Activated CD4-positive, alpha-beta T cell treated with anti-CD3 and anti-CD28 coated beads, Interleukin-2, amount 50 U/mL, for 1 hour (primary cell): ENCODE measurements at places on chromosomes 3 and 15.

GRCh38 chr3:123739106-123739505 is 145.0 kb downstream of the MYLK start:
- no peak for DNase-seq

- DNase-seq, result no peak
Measured at GRCh38 chr3:71227270-71227661, 356.3 kb downstream of the FOXP1 start.

GRCh38 chr15:54064365-54064764 is 86.1 kb downstream of the UNC13C start:
- DNase-seq, result no peak

DNA sequence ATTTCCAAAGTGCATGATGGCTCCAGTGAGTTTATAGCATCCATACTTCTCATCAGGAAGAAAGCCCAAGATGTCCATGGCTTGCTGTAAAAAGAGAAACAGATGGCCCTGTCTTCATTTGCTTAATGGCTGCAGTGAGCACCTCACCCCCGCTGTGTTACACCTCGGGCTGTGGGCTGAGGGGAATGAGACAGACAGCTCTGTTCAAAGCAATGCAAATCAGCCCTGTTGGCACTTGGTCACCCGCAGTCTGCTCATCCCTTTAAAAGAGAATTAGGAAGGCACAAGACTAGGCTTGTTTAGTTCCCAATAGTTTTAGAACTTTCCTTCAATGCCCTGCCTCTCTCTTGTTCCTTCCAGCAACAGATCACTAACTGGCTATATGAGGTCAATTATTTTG is 25.2 kb downstream of the MYH15 start:
- DNase-seq, result no peak

DNA sequence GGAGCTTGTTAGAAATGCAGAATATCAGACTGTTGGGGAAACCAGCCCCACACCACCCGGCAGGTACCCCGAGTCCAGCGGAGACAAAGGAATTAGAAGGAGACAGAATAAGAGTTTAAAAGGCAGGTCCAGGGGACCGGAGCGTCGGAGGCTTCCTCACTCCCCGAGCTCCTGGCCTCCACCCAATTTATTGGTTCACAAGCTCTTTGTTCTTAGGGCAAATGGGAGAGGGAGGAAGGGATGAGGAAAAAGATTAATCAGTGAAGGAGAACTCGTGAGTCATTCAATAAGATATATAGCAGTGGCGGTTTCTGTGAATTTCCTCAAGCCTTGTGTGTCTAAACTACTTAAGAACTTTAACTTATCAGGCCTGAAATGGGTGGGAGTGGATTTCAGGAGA is 32.1 kb upstream of the WDR72 start:
- no peak for DNase-seq

- DNase-seq, result no peak
Measured at GRCh38 chr3:155179437-155179827, 99.3 kb downstream of the MME start.

- DNase-seq, result no peak
Measured at GRCh38 chr15:31005660-31006059, 14.2 kb upstream of the MTMR10 start.

GRCh38 chr3:193187070-193187722 is 53.8 kb upstream of the PLAAT1 start:
- DNase-seq, result no peak

DNA sequence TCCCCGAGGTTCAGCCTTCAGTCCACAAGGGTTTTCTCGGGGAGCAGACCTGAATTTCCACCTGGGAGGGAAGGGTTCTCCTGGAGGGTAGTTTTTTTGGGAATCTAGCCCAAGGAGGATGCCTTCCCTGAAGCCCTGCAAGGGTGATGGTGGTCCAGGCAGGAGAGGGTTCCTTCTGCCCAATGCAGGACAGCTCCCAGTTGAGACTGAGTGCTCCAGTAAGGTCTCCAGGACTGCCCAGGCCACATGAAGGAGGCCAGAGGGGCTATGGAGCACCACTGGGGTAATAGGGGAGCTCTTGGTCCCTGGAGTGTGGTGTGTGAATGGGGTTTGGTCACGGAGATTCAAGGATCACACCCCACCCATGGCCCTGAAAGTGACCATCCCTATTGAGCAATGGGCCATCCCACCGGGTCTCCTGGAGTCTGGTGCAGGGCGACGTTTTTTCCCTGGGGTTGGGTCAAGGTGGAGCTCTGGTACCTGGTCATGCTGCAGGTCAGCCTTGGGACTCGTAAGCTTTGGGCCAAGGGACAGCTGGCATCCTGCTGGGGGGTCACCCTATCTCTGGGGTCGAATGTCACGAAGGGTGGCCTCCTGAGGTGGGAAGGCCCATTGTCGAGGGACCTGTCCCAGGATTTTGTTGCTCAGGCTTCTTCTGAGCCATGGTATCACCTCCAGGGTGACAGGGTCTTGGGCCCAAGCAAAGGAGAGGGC is 196.5 kb downstream of the UBE3A start:
- DNase-seq, result no peak

DNA sequence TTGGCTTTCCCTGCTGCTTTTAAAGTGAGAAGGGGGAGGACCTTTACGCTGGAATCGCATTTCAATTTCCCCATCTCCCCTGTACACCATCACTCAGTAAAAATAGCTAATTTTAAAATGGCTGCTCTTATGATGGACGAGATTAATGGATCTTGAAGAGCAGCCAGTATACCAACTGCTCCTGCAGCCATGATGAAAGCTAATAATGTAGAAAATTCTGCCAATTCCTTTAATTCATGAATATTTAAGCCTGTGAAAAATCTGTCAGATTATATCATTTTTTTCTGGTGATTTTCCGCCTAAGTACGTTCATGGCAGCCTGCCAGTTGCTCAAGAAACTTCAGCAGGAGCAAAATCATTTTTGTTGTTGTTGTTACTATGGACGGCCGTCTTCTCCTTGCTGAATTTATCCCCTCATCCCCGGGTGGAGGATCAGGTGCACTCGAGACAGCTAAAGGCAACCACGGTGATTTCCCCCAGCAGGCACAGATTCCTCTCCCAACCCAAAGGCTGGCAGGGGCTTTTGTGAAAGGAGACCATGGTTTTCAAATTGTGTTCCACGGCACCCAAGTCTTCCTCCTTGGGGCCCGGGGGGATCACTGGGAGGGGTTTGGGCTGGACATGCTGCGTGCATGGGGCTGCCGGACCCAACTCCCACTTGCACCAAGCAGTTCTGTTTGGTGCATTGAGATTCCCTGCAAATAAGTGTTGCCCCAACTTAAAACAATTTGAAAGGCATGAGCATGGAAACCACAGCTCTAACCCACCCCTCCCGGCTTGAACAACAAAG is 289.6 kb downstream of the UACA start:
- DNase-seq, result no peak

DNA sequence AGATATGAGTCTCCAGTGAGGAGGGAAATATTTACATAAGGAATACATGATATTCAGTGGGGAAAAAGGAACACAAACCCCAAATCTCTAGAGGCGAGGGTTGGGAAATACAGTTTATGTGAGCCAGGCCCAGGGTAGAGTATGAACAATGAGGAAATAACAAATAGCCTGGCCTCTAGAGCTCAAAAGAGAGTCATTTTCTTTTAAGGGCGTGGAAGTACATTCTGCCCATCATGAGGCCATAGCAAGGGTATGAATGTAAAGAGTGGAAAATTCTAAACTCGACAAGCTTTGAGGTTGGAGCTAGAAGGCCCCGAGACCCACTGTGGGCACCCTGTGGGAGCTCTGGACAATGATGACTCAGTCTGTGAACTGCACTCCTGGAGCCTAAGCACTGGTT is 27.8 kb upstream of the IGF2BP2 start:
- DNase-seq, result no peak

- DNase-seq, result no peak
Measured at GRCh38 chr3:195012100-195012499, 258.9 kb downstream of the XXYLT1 start.

DNA sequence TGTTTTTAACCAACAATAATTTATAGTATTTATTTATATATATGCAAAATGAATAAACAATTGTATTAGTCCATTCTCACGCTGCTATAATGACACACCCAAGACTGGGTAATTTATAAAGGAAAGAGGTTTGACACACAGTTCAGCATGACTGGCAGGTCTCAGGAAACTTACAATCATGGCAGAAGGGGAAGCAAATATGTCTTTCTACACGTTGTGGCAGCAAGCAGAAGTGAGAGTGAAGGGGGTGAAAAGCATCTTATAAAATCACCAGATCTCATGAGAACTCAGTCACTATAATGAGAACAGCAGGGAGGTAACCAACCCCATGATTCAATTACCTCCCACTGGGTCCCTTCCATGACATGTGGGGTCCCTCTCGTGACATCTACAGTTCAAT is 162.8 kb upstream of the SLITRK3 start:
- no peak for DNase-seq

DNA sequence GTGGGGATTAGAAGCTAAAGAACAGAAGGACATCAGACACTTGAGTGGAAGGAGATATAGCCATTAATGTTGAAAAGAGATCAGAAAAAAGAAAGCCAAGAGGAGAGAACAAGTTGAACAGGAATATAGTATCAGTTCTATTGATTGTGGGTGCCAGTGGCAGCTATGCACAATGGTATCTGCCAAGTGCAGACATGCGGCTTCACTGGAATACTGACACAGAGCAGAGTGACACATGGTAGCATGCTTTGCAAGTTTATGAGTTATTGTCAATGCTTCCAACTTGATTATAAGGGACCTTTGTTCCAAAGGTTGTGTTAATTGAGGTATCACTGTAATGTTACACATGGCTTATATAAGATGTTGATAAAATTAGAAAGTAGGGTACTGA is 42.0 kb upstream of the TP63 start:
- DNase-seq, result no peak

- no peak for DNase-seq
Measured at GRCh38 chr15:27958911-27959578, 140.1 kb downstream of the OCA2 start.

GRCh38 chr3:10602271-10602670 is 96.9 kb upstream of the ATP2B2 start:
- DNase-seq, result no peak

GRCh38 chr15:60582370-60583036 is 103.6 kb upstream of the ICE2 start:
- DNase-seq, result peak; percentile 34

DNA sequence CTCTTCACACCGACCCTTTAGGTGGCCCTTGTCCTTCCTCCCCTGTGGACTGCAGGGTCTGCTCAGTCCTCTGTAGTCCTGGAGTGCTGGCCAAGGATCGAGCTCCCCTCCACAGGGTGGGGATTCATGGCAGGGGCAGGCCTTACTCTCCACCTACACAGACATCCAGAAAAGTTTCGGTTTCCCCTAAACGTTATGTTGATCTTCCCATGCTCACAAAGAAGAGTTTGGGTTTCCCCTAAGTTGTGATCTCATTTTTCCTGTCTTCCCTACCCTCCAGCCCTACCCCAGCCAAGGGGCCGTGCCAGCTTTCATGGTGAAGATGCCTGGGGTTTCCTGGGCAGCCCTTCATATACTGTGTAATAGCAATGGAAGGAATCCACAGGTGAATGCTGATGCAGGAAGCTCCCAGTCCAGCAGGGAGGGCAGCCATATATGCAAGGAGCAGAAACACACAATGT is 10.3 kb downstream of the STOML1 start:
- no peak for DNase-seq

DNA sequence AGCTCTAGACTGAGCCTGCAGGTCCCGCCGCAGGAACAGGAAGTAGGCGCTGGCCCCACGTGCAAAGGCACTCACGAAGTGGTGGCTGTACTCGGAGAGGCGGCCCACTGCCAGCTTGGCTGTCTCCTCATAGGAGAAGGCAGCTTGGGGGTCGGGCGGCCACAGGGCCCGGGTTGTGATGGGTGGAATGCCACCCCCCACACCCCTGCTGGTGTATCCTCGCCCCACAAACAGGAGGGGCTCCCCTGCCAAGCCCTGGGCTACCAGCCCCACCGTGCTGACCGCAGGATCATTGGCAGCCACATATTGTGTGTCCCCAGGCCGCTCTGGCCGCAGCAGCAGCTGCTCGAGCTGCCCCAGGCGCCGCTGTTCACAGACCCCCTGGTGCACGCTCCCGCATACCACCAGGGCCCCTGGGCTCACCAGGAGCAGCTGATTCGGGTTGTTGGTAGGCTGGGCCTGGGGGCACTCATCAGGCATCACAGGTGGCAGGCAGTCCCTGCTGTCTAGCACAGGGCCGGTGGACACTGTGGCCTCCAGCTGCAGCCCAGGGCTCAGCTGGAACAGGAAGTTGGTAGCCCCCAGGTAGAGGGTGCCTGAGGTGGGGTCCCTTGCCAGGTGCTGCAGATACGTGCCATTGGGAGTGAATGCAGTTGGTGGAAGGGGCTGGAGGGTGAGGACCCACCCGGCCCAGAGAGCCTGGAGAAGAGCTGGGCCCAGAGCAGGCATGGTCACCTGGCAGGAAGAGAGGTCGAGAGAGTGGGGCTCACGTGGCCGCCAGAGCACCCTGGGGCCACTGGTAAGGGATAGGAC is 5.8 kb downstream of the PLXNB1 start:
- DNase-seq, result no peak

GRCh38 chr3:194465920-194466570 is 20.8 kb downstream of the ATP13A3 start:
- no peak for DNase-seq

GRCh38 chr3:39783680-39784079 is 25.7 kb upstream of the MYRIP start:
- DNase-seq, result no peak

GRCh38 chr15:100158356-100158755 is 183.4 kb downstream of the ADAMTS17 start:
- no peak for DNase-seq

DNA sequence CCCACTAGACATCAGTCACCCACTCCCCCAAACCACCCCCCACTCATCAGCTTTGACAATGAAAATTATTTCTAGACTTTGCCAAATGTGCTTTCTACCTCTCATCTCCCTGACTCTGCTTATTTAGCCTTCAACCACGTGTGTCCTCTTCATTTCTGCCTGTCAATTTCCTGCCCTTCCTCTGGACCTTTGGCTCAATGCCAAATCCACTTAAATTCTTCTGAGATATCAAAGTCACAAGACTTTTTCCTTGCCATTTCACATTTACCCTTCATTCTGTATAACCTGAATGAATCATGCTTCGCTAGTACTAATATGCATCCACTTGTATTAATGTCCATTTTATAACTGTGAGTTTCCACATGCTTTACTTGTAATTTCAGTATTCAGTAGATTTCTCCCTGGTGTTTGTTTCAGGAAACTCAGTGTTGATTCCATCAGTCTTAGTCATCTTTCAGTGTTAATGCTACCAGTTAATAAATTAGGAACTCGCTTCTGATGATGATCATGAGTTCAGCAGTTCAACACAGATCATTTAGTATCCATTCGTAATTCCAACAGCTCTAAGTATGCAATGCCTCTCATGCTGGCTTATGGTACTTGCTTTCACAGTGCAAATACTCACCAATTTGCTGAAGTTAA is 128.2 kb upstream of the OSTN start:
- DNase-seq, result no peak
